ENCODE measurements at places on chromosomes 5 and 9. TPM values are rescaled to one million over a fixed set of nuclear protein-coding genes. Genes with fewer than 3 reads are reported as not detected.
A peak's percentile ranks its signal among the peaks of the same experiment; 100 is the strongest.

GRCh38 chr9:87594194-87594593 is 96.5 kb downstream of the DAPK1 start:
- peak; percentile 32 for DNase-seq

ZMYND19 gene
- total RNA-seq: 34.2 TPM

ZDHHC11 gene
- 0.53 TPM for total RNA-seq

GRCh38 chr9:134186471-134187109 is 22.2 kb upstream of the RNU6ATAC start:
- DNase-seq: no peak

DNA sequence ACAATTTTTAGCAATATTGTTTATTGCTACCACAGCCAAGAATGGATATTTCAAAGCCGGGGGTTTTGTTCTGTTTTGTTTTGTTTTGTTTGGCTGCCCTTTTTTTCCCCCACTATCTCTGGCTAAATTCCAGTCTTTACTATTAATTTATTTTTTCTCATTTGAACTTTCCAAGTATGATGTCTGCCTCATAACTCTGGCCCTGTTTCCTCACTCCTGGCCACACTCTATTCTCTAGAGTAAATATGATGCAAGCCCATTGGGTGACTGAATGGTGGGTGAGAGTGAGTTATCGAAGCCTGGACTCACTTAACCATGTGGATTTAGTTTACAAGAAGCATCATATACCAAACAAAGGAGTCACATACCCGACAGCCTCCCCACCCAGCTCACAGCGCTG is 41.9 kb downstream of the WDR36 start:
- DNase-seq: no peak

DNA sequence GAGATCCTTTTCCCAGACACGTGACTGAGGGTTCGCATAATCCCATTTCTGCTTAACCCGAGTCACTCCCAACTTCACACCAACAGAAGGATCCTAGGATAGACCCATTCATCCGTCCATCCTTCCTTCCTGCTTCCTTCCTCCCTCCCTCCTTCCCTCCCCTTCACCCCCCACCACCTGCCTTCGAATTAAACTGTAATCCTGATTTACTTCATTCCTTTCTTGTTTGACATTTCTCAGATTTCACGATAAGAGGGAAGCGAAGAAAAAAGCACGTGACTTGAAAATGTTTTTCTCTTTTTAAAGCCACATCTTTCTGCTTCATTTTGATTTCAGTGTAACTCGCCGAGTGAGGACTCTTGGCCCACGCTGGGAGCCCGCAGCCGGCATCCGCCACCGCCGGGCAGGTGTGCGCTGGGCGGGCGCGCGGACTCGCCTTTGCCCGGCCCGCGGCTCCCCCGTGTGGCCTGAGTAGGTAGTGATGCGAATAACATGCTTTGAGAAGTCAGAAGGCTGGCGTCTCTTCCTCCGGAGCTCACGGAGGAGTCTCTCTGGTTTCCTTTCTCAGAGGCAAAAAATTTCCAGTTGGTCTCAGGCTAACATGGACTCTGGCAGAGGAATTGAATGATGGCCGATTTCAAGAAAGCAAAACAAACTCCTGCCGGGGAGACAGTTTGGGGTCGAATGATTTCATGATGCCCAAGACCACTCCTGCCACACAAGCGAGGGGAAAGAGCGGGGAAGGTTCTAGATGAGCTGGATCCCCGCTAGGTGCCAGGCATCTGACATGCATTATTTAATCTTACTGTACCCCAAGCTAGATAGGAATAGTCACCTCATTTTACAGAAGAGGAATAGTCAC is 117.7 kb downstream of the SLC12A2 start:
- peak; percentile 43 for DNase-seq

GRCh38 chr9:26260238-26260637 is 582.0 kb upstream of the TUSC1 start:
- DNase-seq: peak; percentile 48

DNA sequence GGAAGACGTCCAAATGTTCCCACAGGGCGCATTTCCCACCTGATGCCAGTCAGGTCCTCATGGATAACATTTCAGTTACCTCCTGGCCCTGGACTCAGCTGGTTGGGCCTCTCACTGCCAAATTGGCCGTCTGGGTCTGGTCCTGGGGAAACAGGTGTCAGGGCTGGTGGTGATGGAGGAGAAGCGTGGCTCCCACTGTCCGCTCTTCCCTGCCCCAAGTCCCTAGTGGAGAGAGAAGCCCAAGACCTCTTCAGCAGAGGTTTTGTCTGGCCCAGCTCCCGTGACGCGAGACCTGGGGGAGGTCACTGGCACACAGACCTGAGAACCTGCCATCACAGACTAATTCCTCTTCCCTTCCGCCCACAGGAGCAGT is 27.8 kb upstream of the PRDM12 start:
- no peak for DNase-seq

GRCh38 chr5:80194468-80194867 is 61.4 kb downstream of the SERINC5 start:
- no peak for DNase-seq

GRCh38 chr9:81578606-81579005 is 110.7 kb downstream of the TLE1 start:
- DNase-seq: no peak

TAF1L gene
- under 0.01 TPM for total RNA-seq

DNA sequence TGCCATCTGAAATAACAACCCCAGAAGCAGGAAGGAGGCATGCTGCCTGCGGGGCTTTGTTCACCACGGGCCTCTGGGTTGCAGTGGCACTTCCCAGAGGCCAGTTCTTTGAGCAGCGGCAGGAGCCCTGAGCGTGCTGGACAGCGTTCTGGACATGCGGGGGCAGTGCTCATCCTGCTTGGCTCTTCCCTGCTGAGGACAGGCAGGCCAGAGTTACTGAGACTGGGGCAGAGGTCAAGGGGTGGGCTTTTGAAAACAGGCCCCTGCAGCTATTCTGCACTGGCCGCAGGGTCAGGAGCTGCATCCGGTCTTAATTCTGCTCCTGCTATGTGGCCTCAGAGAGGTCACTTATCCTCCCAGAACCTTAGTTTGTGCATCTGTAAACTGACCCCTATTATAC is 258.6 kb downstream of the FSTL4 start:
- no peak for DNase-seq

- no peak for DNase-seq
Measured at GRCh38 chr5:73322437-73323076, 126.0 kb downstream of the FOXD1 start.

GRCh38 chr5:91018200-91018599 is 364.9 kb downstream of the ARRDC3 start:
- no peak for DNase-seq

PIGO gene
- 25.3 TPM for total RNA-seq

TMC1 gene
- total RNA-seq: 1.0 TPM

DNA sequence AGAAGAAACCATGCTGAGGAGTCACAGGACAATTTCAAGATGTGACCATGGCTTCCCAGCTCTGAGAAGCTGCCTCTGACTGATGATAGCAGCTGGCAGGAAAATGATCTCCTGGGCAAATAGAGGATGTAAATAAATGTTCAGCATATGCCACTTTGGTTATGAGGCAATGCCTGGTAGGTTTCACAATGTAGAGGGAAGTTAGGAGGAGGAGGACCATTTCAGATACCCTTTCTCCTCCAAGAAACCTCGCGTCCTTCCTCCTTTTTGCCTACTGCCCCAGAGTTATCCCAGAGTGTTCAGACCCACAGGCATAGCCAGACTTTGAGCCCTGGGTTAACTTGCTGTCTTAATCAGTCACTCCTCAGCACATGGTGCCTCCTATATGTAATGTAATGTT is 541.6 kb upstream of the DAP start:
- DNase-seq: no peak

DNA sequence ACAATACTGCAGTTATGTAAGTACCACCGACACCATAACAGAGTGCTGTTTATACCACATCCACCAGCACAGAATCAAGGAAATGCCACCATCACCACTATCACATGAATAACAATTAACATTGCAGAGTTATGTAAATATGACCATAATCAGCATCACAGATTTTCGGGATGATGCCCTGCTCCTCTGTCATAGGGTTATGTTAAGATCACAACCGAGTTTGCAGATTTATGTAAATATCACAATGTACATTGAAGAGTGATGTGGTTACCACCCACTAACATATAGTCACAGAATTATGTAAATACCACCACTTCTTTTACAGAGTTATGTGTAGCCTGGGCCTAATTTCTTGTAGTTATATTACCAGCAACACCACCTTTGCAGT is 61.8 kb downstream of the SHC3 start:
- no peak for DNase-seq

- no peak for DNase-seq
Measured at GRCh38 chr5:73625372-73625943, 538 bp upstream of the ARHGEF28 start.

FBXO10 gene
- total RNA-seq: 3.7 TPM

ABLIM3 gene
- total RNA-seq: 3.7 TPM

- no peak for DNase-seq
Measured at GRCh38 chr5:76364226-76364589, 38.9 kb upstream of the IQGAP2 start.

DNA sequence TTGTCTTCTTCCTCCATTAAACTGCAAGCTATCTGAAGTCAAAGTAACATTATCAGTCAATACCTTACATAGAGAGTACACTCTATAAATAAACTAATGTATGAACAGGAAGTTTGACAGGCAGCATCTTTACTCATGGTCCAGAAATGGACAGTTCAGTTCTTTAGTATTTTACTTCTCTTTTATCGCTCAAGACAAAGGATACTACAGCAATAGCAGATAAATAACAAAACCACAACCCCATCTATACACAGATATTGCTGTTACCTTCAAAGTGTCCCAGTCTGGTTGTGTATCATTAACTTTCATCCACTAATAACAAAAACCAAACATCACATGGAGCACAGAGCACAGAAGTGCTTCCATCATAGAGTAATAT is 46.4 kb downstream of the SEMA5A start:
- no peak for DNase-seq

GRCh38 chr5:78308703-78309102 is 14.2 kb upstream of the AP3B1 start:
- DNase-seq: no peak

HOMER1 gene
- 20.5 TPM for total RNA-seq

PTCH1 gene
- total RNA-seq: 0.64 TPM

NXNL2 gene
- total RNA-seq: 0.26 TPM

DNA sequence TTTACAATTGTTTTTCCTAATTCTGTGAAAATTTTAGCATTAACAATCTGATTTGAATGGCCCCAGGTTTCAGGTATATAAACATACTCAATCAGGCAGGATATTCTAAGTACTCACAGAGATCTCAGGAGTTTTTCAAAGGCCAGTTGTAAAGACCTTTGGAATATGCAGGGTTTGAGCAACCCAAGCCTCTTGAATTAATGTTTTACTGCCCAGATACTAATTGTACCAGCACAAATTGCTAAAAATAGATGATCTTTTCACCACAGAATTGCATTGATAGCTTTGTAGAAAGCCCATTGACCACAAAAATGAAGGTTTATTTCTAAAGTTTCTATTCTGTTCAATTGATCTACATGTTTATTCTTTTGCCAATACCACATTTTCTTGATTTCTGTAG is 186.5 kb downstream of the OSTF1 start:
- DNase-seq: no peak

- peak; percentile 86 for DNase-seq
Measured at GRCh38 chr5:73638344-73639095, 12.5 kb downstream of the ARHGEF28 start.

- no peak for DNase-seq
Measured at GRCh38 chr5:173916233-173916632, 28.1 kb downstream of the CPEB4 start.

- DNase-seq: no peak
Measured at GRCh38 chr9:134403682-134404301, 77.5 kb downstream of the RXRA start.

DNA sequence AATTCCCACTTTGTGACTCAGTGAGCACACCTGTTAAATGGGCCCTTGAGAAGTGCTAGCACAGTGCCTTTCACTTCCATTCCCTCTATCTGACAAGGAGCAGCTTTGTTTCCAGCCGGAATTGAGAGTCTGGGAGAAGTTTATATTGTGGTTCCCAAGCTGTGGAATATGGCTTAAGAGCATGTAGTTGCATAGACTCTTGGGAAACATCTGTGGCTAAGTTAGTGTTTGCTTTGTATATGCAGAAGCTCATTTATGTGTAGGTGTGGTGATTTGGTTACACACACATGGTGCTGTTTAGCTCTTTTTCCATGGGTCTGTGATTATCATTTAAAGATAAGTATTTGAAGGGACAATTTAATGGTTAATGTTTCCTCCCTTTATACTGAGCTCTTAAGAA is 110.5 kb upstream of the HMHB1 start:
- no peak for DNase-seq

QRFP gene
- not detected for total RNA-seq

GRCh38 chr9:110030632-110031031 is 177.3 kb downstream of the C9orf152 start:
- DNase-seq: peak; percentile 84

DNA sequence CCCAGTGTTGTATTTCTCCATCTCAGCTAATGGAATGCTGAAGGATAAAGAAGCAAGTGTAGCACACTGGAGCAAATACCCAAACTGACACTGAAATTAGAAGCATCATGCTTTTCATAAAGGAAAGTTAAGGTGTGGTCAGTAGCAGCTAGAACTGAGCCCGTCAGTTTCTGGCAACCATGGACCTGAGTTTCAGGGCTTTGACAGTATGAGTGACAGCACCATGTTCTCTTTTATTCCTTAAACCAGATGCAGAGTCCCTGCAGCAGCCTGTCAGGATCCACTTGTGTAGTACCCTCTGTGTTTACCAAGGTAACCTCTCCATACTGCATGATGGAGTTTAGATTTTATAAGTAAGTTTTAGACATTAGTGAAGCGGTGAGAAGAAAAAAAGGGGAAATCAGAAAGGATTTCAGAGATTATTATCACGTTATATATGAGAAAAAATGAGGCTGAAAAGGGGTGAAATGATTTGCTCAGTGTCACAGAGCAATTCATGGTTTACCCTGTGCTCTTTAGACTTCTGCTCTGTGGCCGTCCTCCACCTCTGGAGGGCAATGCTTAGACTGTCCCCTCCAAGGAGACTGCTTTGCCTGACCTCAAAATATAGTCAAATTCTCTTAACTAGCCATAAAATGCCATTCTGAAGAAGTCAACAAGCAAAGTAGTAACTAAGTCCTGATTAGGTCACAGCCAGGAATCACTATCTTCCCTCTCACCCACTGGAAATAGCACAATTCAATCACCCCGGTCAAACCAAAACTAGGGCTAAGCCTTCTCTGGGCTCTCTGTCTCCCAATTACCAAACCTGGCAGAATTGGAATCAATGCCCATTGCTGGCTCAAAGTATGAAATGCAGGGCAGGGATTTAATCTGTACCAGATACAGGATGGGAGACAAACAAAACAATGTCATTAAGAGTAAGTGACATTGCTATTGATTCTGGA is 10.5 kb upstream of the MYOT start:
- DNase-seq: no peak

CEL gene
- 0.53 TPM for total RNA-seq

DNA sequence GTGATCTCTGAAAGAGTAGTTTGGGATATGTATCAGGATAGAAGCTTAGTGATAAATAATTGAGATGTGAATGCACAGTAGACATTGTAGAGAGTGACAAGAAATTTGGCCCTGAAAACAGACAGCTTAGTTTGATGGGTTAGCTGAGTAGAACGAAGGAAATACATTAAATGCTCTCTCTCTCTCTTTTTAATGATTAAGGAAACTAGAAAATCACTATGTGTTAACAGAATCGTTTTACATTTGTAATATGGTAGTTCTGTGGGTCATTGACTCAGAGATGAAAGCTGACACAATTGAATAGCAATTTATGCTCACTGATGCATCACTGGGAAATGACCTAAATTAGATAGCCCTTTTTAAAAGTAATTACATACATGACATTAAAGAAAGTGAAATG is 739.8 kb upstream of the PTPRD start:
- no peak for DNase-seq

ANKRD20A1 gene
- 0.26 TPM for total RNA-seq

- DNase-seq: no peak
Measured at GRCh38 chr5:12795333-12795663, 891.1 kb upstream of the CTNND2 start.

Measured in bronchial epithelial cell (primary cell).